ENCODE measurements at places on chromosomes 6 and 20. TPM values are rescaled to one million over a fixed set of nuclear protein-coding genes. Genes with fewer than 3 reads are reported as not detected.

The ECT2L gene
- not detected for total RNA-seq

The NOL7 gene
- 132 TPM for total RNA-seq

The CCN6 gene
- 0.31 TPM for total RNA-seq

The OLIG3 gene
- total RNA-seq = not detected

The PEX3 gene
- 14.0 TPM for total RNA-seq

The ENPP1 gene
- 0.08 TPM for total RNA-seq

The C20orf202 gene
- total RNA-seq = not detected

The BMP5 gene
- total RNA-seq = not detected

The FAM217A gene
- not detected for total RNA-seq

The WFDC12 gene
- not detected for total RNA-seq

The HCRTR2 gene
- not detected for total RNA-seq

The RSPH4A gene
- total RNA-seq = 0.16 TPM

The SMOC2 gene
- total RNA-seq = not detected

The C6orf132 gene
- total RNA-seq = 17.4 TPM

The TP53TG5 gene
- not detected for total RNA-seq

The CALHM4 gene
- total RNA-seq = not detected

The IER3 gene
- total RNA-seq = 821 TPM

The FUCA2 gene
- total RNA-seq = 33.1 TPM

The SGK2 gene
- not detected for total RNA-seq

The FILIP1 gene
- total RNA-seq = not detected

The ERVFRD-1 gene
- not detected for total RNA-seq

The TRIM31 gene
- total RNA-seq = not detected

The PAQR8 gene
- total RNA-seq = 3.5 TPM

The MYBL2 gene
- 9.9 TPM for total RNA-seq

The ZSCAN16 gene
- 0.30 TPM for total RNA-seq
